ENCODE measurements at places on chromosomes 2 and 18. TPM values are rescaled to one million over a fixed set of nuclear protein-coding genes. Genes with fewer than 3 reads are reported as not detected.

- no peak for DNase-seq
- H3K4me1 ChIP-seq: no peaks in the 10 kb centered on the region
- no peaks in the 10 kb centered on the region for H3K27me3 ChIP-seq
- H3K4me3 ChIP-seq: no peak overlapping the region
- no peak overlapping the region for H3K27ac ChIP-seq
- no peaks in the 10 kb centered on the region for H3K36me3 ChIP-seq
Observed at GRCh38 chr2:85468704-85469349, 50.3 kb downstream of the SH2D6 start.

GRCh38 chr2:190626641-190627210 lies 22.2 kb upstream of the NAB1 start:
- H3K27ac ChIP-seq: no peak overlapping the region
- no peaks in the 10 kb centered on the region for H3K4me1 ChIP-seq
- H3K36me3 ChIP-seq: no peaks in the 10 kb centered on the region
- peaks cover 6% of the 10 kb centered on the region for H3K27me3 ChIP-seq

Gene BOK
- total RNA-seq: not detected

Gene CCNYL1
- total RNA-seq: 13.1 TPM

Data from CD4-positive, CD25-positive, alpha-beta regulatory T cell (primary cell).